AML-193 (cell line): ENCODE measurements at places on chromosomes 3 and 15.

- DNase-seq = no peak
Observed at GRCh38 chr3:125186261-125186787, 26.2 kb downstream of the SLC12A8 start.

DNA sequence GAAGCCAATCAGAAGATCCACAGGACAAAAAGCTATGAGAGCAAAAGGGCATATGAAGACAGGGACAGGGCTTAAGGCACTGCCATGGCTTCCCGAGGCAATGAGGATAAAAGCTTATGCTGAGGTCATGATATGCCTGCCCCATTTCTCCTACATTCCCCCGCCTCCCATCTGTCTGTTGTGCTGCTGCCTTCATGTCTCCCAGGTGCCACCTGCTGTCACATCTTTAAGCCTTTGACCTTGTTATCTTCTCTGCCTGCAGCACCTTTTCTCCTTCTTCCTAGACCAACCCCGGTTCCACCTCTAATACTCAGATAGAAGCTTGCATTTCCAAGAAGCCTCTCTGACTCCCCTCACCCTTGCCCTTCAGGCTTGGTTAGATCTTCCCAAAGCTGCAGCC lies 213.8 kb downstream of the ARRDC4 start:
- no peak for DNase-seq

DNA sequence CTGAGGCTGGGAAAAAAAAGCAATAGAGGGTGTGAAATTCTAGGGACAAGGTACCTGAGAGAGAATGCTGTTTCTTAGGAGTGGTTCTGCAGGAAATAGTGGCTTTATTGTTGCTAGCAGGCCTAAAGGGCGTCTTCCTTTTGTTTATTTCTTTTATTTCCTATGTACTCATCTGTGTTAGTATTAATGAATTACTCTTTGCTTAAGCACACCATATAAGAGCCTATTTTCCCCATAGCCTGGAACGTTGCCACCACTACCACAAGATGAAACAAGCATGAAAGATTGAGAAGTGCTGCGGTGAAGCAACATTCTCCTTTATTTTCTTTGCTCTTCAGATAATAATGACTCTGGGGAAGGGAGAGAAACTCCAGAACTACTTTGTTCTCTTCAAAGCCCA lies 21.3 kb upstream of the GOLIM4 start:
- no peak for DNase-seq

- DNase-seq = no peak
Observed at GRCh38 chr3:112132088-112132487, 960 bp downstream of the GCSAM start.

DNA sequence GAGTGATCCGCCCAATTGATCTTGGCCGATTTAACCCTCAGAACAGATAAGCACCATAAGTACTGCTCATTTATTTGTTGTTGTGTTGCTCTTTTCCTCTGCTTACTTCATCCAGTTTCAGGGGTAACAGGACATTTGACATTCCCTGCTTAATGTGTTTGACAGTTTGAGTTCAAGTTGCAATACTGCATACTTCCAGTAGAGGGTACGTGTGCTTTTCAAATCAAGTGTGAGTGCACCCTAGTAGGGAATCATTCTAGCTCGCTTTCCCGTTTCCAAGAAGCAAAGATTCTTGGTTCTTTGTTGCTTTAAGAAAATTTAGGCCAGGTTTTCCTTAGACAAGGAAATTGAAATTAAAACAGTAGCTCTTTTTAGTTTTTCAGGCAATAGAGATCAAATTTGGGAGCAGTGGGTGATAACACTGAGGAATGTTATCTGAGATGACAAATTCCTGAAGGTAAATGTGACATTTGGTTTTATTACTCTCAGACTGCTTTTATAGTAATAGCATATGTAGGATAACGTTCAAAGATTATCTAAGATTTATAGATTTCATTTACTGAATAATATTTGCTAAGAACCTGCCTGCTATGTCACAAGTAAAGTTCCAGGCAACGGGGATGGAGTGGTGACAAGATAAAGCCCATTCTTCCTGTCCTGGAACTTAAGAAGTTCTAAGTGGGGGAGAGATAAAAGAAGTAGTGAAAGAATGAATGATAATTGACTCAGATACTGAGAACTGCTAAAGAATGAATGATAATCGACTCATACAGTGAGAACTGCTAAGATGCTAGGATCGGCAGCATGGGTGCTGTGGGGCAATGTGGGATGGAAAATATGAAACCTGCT lies 73.3 kb downstream of the SYNPR start:
- DNase-seq = peak; percentile 25

DNA sequence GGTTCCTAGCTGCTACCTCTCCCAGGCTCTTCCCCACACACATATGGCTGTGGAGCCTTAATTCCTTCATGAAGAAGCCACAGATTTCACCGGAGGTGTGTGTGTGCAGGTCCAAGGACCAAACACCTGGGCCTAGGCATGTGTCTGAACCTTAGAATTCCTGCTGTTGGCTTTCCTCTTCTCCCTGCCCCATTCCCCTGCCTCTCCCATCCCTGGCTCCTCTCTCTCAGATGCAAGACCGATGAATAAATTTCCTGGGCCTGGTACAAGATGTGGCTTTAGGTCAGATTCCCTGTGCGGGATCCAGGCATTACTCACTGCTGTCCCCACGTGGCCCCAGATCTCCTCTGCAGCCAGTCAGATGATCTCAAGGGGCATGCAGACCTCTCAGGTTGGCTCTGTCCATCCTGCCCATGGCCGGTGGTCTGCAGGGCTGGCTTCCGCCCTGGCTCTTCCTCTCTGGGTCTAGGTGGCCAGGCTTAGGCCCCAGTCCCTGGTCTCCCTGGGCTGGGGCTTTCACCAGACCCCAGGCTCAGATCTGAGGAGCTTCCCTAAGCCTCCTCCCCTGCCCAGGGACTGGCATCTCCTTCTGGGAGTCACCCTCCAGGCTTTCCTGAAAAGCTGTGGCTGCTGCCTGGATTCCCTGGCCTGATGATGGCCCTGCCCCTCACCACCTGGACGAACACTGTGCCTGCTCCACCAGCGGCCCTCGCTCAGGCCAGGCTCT lies 20.5 kb downstream of the CCR9 start:
- no peak for DNase-seq

GRCh38 chr3:180911876-180912303 lies 580 bp upstream of the FXR1 start:
- DNase-seq = no peak
